Smooth muscle cell of bladder (primary cell): ENCODE measurements at places on chromosomes 4 and X. TPM values are rescaled to one million over a fixed set of nuclear protein-coding genes. Genes with fewer than 3 reads are reported as not detected.

TEC gene
- total RNA-seq: 0.28 and 0.71 TPM in 2 replicates

GRIA3 gene
- 2.0 and 8.1 TPM in 2 replicates for total RNA-seq

CLNK gene
- total RNA-seq: not detected in 2 replicates

MAGEC3 gene
- not detected in 2 replicates for total RNA-seq

FABP2 gene
- total RNA-seq: not detected in 2 replicates

PABPC4L gene
- 0.14 and 1.5 TPM in 2 replicates for total RNA-seq

UCP1 gene
- not detected in 2 replicates for total RNA-seq

XIAP gene
- total RNA-seq: 29.2 and 38.6 TPM in 2 replicates

H2BW2 gene
- not detected in 2 replicates for total RNA-seq

ELK1 gene
- 14.6 and 16.6 TPM in 2 replicates for total RNA-seq

TLL1 gene
- total RNA-seq: 0.09 and 0.14 TPM in 2 replicates

SPANXC gene
- total RNA-seq: not detected in 2 replicates

BST1 gene
- total RNA-seq: 19.9 and 21.2 TPM in 2 replicates

ESX1 gene
- not detected in 2 replicates for total RNA-seq

KIAA1210 gene
- not detected in 2 replicates for total RNA-seq

NAT8L gene
- total RNA-seq: under 0.01 and 0.09 TPM in 2 replicates

RNF212 gene
- total RNA-seq: 0.28 TPM in 2 replicates

PWWP3B gene
- total RNA-seq: 0.74 TPM in 1 of 2 replicates, not detected in the other

SLC26A1 gene
- 0.18 and 0.28 TPM in 2 replicates for total RNA-seq

DSPP gene
- not detected in 2 replicates for total RNA-seq

SYP gene
- 0.14 and 0.18 TPM in 2 replicates for total RNA-seq

FHIP1A gene
- 0.43 and 1.2 TPM in 2 replicates for total RNA-seq

UPF3B gene
- total RNA-seq: 1.1 and 1.2 TPM in 2 replicates

SEPTIN11 gene
- 182 and 279 TPM in 2 replicates for total RNA-seq

EPGN gene
- total RNA-seq: 0.85 and 4.8 TPM in 2 replicates

STARD8 gene
- total RNA-seq: 0.43 and 1.3 TPM in 2 replicates

TKTL1 gene
- total RNA-seq: not detected in 2 replicates

ZCCHC18 gene
- 0.55 and 0.57 TPM in 2 replicates for total RNA-seq

SERTM2 gene
- total RNA-seq: 2.1 and 2.3 TPM in 2 replicates

NWD2 gene
- total RNA-seq: not detected in 2 replicates

PNMA6F gene
- not detected in 2 replicates for total RNA-seq

RASSF6 gene
- total RNA-seq: under 0.01 TPM in 2 replicates

IRS4 gene
- under 0.01 TPM in 1 of 2 replicates, not detected in the other for total RNA-seq

TLR10 gene
- not detected in 2 replicates for total RNA-seq

AKAP14 gene
- not detected in 2 replicates for total RNA-seq

TRIM61 gene
- total RNA-seq: 2.1 and 2.6 TPM in 2 replicates

MCTS1 gene
- total RNA-seq: 25.7 and 35.6 TPM in 2 replicates

TCEAL2 gene
- 0.28 TPM in 1 of 2 replicates, not detected in the other for total RNA-seq

TNMD gene
- not detected in 2 replicates for total RNA-seq

GAGE1 gene
- total RNA-seq: under 0.01 TPM in 1 of 2 replicates, not detected in the other

PAGE5 gene
- total RNA-seq: 1.0 and 1.4 TPM in 2 replicates

SHROOM2 gene
- under 0.01 TPM in 2 replicates for total RNA-seq

SSX4 gene
- total RNA-seq: not detected in 2 replicates
